Urinary bladder (tissue), 4 donors: ENCODE measurements at places on chromosomes 12 and 14. TPM values are rescaled to one million over a fixed set of nuclear protein-coding genes. Genes with fewer than 3 reads are reported as not detected.

GRCh38 chr14:24920265-24921075 lies 129.5 kb downstream of the STXBP6 start:
- DNase-seq, result no peak

- DNase-seq, result no peak
These were observed 70.6 kb upstream of the DYNC1H1 start for GRCh38 chr14:101893759-101894158.

DNA sequence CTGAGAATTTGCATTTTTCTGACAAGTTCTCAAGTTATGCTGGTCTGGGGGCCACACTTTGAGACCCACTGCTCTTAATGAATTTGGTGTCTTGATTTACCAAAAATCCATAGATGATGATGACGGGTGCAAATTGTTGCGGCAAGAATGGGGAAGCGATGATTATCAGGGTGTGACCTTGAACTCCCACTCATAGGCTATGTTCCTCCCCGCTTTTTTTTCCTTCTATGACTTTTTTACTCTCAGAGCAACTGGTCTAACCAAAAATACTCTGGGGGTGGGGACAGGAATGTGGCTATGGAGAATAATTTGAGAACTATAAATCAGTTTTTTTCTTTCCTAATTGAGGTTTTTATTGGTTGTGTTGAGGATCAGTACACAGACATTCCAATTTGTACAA lies 83.6 kb downstream of the PPFIBP1 start:
- no peak for DNase-seq

The EXOC3L4 gene
- polyA plus RNA-seq, result 3.2 TPM

- no peak for DNase-seq
These were observed 417.6 kb downstream of the NOVA1 start for GRCh38 chr14:26180221-26180620.

- DNase-seq, result no peak
These were observed 99.6 kb upstream of the KRR1 start for GRCh38 chr12:75611041-75611440.
